ENCODE measurements at places on chromosomes 6 and 20. TPM values are rescaled to one million over a fixed set of nuclear protein-coding genes. Genes with fewer than 3 reads are reported as not detected.

Gene PABPC1L
- 20.7 TPM for polyA plus RNA-seq

Gene FHL5
- not detected for polyA plus RNA-seq

- no peak for DNase-seq
Measured at GRCh38 chr6:21082091-21082490, 511.5 kb upstream of the SOX4 start.

Gene EPB41L2
- polyA plus RNA-seq, result 150 TPM

Gene SGK2
- 0.16 TPM for polyA plus RNA-seq

GRCh38 chr20:62307226-62308101 lies 4.7 kb downstream of the ADRM1 start:
- no peak for DNase-seq
